ENCODE measurements at places on chromosomes 7 and 10.
A peak's percentile ranks its signal among the peaks of the same experiment; 100 is the strongest.

- no peak for DNase-seq
These were observed 375.7 kb downstream of the CCSER2 start for GRCh38 chr10:84704101-84704500.

GRCh38 chr7:44484482-44485313 is 5.8 kb downstream of the NUDCD3 start:
- no peak for DNase-seq

DNA sequence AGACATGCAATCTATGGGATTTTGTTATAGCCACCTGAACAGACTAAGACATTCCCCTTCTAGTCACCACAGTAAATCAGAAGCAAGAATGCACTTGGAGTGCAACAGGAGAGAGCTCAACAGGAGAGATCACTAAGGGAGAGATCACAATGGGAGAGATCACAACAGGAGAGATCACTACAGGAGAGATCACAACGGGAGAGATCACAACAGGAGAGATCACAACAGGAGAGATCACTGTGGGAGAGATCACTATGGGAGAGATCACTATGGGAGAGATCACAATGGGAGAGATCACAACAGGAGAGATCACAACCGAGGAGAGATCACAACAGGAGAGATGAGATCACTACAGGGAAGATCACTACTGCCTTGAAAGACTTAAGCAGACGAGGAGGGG is 238.5 kb upstream of the PITRM1 start:
- no peak for DNase-seq

- DNase-seq, result no peak
These were observed 31.3 kb downstream of the ANXA8 start for GRCh38 chr10:47452495-47453140.

DNA sequence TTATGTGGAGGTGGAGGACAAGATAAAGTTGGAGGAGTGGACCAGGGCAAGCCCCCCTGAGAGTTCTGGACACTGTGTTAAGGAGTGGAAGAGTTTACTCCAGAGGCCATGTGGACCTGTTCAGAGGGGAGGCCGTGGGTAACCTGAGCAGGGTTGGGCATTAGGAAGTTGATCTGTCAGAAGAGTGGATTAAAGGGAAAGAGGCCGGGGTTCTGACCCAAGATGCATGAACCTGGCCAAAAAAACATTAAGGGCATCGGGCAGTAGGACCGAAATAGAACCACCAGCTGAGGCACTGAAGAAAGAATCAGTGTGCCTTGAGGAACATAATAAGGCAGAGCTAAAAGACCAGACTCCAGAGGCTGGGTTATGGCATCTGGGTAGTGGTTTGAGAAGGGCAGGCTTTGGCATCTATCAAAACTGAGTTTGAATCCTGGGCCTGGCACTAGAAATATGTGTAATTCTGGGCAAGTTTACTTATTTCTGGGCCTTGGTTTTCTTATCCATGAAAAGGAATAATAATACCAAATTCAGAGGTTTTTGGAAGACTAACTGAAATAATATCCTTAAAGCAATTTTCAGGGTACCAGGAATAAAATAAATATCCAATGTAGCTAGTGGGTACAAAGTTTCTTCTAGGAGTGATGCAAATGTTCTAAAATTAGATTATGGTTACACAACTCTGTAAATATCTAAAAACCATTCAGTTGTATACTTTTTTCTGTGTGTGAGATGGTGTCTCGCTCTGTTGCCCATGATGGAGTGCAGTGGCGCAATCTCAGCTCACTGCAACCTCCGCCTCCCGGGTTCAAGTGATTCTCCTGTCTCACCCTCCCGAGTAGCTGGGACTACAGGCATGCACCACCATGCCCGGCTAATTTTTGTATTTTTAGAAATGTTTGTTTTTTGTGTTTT is 10.9 kb upstream of the FRAT1 start:
- DNase-seq, result no peak

DNA sequence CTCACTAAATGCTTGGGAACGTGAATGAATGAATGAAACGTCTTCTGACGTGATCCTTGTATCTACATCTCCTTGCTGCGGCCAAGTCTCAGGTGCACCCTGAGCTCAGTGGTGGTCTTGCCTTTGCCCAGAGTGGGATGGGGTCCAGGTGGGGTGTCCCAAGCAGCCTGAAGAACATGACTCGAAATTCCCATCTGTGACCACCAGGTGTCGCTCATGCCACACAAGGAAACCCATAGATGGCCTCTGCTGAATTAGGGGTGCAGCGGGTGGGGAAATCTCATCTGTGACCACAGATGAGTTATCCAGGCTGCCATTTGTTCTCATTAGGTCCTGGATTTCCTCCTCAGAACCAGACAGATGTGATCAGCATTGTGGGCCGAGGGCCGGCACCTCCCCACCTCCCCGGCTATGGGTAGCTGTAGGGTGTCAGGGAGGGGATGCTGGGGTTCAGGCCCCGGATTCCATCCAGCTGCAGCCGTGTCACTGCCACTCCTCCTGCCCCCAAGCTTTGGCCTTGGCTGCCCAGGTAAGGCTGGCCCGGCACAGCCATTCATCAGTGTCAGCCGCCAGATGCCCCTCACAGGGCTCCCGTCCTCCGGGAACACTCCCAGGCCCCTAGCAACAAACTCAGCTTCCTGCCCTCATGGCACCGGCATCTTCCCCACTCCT is 21.0 kb upstream of the GNA12 start:
- DNase-seq, result peak; percentile 70

GRCh38 chr10:121478556-121478955 is 119.7 kb downstream of the FGFR2 start:
- no peak for DNase-seq

GRCh38 chr10:74955796-74956195 is 129.4 kb downstream of the KAT6B start:
- no peak for DNase-seq

- DNase-seq, result no peak
These were observed 81.3 kb upstream of the DKK1 start for GRCh38 chr10:52232561-52233350.

- DNase-seq, result no peak
These were observed 688.4 kb downstream of the REEP3 start for GRCh38 chr10:64209561-64209960.

DNA sequence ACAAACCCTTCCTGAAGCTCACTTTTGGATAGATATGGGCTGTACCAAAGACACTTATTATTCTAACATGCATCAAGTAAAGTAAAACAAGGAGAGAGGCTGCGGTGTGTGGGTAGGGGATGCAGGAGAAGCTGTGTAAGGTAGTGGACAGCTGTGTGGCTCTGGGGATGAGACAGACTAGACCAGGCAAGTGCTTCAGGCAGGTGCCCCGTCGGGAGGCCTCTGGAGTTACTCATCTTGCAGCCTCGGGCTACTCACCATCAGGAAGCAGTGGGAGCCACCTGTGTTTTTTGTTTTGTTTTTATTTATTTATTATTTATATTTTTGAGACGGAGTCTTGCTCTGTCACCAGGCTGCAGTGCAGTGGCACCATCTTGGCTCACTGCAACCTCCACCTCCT is 49.3 kb upstream of the NCAPG2 start:
- no peak for DNase-seq

DNA sequence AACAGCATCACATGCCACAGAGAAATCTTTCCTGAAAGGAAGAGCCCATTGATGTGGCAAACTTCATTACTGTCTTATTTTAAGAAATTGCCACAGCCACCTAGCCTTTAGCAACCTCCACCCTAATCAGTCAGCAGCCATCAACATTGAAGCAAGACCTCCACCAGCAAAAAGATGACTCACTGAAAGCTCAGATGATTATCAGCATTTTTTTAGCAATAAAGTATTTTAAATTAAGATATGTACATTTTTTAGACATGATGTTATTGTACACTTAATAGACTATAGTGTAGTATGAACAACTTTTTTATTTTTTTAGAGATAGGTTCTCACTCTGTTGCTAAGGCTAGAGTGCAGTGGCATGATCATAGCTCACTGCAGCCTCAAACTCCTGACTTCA is 14.8 kb downstream of the STEAP1B start:
- no peak for DNase-seq

GRCh38 chr7:2316578-2316977 is 2.3 kb upstream of the SNX8 start:
- no peak for DNase-seq

GRCh38 chr7:155450970-155451801 is 6.7 kb upstream of the EN2 start:
- DNase-seq, result no peak

DNA sequence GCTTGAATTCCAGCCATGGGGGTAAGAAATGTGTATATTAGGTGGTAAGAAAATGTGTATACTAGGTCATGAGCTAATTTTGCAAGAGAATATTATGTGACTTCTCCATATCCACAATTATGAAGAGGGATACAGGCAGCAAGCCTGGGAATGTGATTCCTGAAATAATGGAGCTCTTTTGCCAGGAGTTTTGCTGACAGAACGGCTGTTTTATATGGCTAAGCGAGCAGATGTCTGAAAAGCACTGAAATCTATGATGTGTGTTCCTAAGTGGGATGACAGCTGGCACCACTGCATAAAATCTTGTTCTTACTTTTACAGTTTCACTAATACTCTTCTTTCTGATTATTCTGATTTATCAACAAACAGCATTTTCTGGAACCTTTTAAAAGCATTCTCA is 386.0 kb upstream of the HPS1 start:
- DNase-seq, result no peak

DNA sequence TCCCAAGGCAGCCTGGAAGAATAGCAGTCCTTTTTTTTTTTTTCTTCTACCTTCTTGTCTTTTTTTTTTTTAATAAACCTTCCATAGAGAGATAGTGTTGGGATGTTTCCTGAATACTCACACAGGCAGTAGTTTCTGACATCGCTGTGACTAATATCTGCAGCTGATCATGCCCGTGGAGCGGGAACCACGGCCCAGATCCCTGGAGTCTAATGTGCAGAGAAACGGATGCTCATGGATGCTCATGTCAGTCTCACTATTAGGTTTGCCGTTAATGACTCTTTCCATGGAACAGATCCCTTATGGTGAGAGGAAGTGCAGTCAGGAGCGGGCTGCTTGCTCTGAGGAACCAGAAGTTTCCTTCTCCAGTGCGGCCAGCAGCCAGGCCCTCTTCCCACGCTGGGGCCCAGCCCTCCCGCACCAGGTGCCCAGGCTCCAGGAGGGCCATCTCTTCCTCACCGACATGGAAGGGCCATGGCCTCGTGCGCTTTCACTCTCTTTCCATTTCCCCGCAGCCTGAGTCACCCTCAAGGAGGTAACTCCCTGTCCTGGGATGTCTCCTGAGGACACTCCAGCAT is 132.5 kb downstream of the WDR37 start:
- no peak for DNase-seq

- no peak for DNase-seq
These were observed 120.0 kb downstream of the CRPPA start for GRCh38 chr7:16301291-16301690.

All from CD4-positive, alpha-beta T cell treated with Interleukin-15 for 1 hour (primary cell).